ENCODE measurements at places on chromosomes 2 and 18. TPM values are rescaled to one million over a fixed set of nuclear protein-coding genes. Genes with fewer than 3 reads are reported as not detected.

Gene XIRP2
- not detected for total RNA-seq

Gene TMEM127
- total RNA-seq, result 51.3 TPM

GRCh38 chr2:100425107-100425506 lies 7.6 kb upstream of the CHST10 start:
- DNase-seq, result no peak

GRCh38 chr2:85775406-85776381 lies 21.9 kb downstream of the ATOH8 start:
- DNase-seq, result no peak

GRCh38 chr2:28463211-28463816 lies 32.5 kb upstream of the PLB1 start:
- DNase-seq, result no peak
